Panc1 (cell line): ENCODE measurements at places on chromosomes 3 and 15.

DNA sequence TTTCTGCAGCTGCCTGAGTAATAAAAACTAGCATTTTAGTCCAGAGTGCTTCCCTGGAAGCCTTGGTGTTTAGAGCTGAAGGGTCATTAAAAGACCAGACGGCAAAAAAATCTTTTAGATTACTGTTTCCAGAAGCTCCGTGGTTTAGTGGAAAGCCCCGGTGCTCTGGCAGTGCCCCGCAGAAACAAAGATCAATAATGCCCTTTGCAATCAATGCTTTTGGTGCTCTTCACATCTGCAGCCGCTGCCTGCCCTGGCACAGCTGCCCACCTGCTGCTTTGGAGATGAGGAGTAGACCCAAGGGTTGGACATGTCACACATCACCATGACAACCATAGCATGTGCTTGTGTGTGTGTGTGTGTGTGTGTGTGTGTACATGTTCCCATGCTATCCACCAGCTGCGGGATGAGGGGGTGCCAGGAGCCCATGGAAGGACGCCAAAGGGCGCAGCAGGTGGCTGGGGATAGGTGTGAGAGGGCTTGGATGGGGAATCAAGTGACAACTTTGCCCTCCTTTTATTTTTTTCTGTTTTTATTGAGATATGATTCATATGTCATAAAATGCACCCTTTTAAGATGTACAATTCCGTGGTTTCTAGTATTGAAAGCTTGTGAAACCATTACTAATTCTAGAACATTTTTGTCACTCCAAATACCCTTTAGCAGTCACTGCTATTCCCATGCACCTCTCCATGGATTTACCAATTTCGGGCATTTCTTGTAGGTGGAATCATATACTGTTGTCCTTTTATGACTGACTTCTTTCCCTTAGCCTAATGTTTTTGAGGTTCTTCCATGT is 75.7 kb upstream of the KLHL25 start:
- no peak overlapping the region for H3K4me3 ChIP-seq
- H3K36me3 ChIP-seq, result no peaks in the 10 kb centered on the region
- H3K4me1 ChIP-seq, result no peaks in the 10 kb centered on the region
- DNase-seq, result no peak

DNA sequence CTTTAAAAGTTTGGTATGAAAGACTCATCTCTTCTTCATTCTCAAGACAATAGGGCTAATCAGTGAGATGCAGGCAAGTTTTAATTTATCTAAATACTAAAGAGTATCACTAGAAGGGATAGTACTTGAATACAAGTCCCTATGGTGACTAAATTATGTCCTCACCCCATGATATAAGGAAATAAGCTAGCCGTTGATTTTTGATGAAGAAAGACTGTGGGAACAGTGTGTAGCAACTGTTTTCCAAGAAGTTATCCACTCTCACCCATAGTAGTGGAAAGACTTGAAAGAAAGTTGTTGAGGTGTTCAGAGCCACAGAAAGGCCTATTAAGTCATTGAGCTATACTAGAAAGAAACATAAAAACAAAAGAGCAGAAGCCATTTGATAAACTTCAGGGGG is 36.7 kb downstream of the PIK3CA start:
- no peak for DNase-seq
- H3K27ac ChIP-seq, result no peak overlapping the region
- H3K27me3 ChIP-seq, result no peaks in the 10 kb centered on the region
- H3K4me1 ChIP-seq, result no peaks in the 10 kb centered on the region
- no peak overlapping the region for H3K4me3 ChIP-seq
- no peaks in the 10 kb centered on the region for H3K36me3 ChIP-seq

- no peak for DNase-seq
- H3K36me3 ChIP-seq, result no peaks in the 10 kb centered on the region
- H3K4me1 ChIP-seq, result peaks cover 6% of the 10 kb centered on the region; the same call in 1 of the 2 replicates
These were observed 77.8 kb downstream of the IL20RB start for GRCh38 chr3:137035631-137036030.

GRCh38 chr3:159480046-159480445 is 508.6 kb upstream of the IL12A start:
- H3K4me1 ChIP-seq, result no peaks in the 10 kb centered on the region
- no peak overlapping the region for H3K4me3 ChIP-seq
- no peak overlapping the region for H3K27ac ChIP-seq
- H3K36me3 ChIP-seq, result no peaks in the 10 kb centered on the region

DNA sequence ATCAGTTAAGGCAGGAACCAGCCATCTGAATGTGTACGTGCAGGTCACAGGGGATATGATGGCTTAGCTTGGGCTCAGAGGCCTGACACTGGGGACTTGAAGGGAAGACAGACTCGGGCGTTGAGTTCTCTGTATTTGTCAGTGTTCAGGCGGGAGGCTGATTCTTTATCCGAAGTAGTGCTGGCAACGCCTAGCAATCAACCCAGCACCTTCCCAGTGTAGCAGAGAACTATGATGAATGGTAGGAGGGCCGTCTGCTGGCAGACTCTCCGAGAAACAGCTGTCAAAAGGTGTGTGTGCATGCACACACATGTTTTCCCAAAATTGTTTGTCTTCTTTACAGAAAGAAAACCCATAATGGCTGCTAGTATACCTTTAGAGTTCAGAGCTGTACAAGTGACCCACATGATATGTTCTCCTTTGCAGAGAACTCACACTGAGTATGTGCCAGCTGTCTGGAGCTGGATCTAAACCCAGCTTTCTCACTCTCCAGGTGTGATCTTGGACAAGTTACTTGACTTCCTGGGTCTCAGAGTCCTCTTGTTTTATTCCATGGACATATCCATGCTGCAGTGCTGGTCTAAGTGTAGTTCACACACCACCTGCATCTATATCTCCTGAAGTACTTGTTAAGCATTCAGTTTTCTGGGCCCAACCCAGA is 74.5 kb upstream of the LARS2 start:
- no peak for DNase-seq
- no peaks in the 10 kb centered on the region; the same call in 1 of the 2 replicates for H3K27me3 ChIP-seq
- H3K4me1 ChIP-seq, result no peaks in the 10 kb centered on the region

DNA sequence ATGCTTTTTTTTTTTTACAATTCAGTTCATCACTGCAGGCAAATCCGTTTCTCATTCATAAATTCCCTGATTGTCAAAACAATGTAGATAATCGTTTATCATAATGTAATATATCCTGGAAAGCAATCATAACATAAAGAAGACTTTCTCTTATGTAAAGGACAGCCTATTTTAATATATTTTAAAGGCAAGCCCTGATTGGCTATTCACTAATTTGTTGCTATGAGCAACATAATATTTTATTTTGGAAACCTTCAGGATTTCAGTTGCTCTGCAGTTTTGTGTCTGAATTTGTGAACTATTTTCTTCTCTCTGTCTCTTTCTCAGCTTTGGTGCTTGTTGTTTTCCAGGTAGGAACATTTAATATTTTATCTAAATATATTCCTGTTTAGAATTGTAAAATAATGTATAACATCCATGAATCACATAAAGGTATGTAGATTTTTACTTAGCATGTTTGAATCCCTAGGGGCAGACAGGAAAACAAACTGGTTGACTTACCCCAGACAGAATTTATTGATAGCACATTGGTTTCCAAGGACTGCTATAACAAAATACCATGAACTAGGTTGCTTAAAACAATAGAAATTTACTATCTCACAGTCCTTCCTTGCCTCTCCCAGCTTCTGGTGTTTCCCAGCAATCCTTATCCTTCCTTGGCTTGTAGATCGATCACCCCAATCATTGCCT is 253.5 kb downstream of the CDIN1 start:
- no peaks in the 10 kb centered on the region for H3K27me3 ChIP-seq
- DNase-seq, result no peak
- H3K4me1 ChIP-seq, result no peaks in the 10 kb centered on the region
- H3K27ac ChIP-seq, result no peak overlapping the region

DNA sequence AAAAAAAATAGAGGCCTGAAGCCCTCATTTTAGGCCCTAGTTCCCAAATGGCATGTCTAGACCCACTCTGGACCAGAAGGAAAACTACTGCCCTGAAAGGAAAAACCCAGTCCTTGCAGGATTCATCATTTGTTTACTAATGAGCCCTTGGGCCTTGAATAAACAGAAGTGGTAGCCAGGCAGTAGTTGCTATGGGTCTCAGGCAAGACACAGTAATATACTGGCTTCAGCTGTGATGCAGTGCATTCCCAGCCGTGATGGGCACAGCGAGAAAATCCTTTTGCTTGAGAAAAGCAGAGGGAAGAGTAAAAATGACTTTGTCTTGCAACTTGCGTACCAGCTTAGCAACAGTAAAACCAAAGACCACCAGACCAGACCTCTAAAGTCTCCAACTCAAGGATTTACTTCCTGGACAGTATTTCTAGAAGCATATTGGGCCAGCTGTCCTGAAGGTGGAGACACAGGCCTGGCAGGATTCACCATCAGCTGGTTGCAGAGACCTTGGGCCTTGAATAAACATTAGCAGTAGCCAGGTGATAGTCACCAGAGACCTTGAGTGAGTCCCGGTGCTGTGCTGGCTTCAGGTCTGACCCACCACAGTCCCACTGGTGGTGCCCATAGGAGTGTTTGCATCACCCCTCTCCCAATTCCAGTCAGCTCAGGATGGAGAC is 208.3 kb upstream of the SLITRK3 start:
- H3K27me3 ChIP-seq, result no peaks in the 10 kb centered on the region
- no peaks in the 10 kb centered on the region for H3K4me1 ChIP-seq
- H3K36me3 ChIP-seq, result no peaks in the 10 kb centered on the region
- H3K27ac ChIP-seq, result no peak overlapping the region
- H3K4me3 ChIP-seq, result no peak overlapping the region

- no peak for DNase-seq
- H3K4me3 ChIP-seq, result peak overlapping the region; percentile 19; the same call in 1 of the 2 replicates
- no peaks in the 10 kb centered on the region for H3K36me3 ChIP-seq
- H3K27ac ChIP-seq, result peak overlapping the region; percentile 75
- peaks cover 34% of the 10 kb centered on the region for H3K4me1 ChIP-seq
- H3K27me3 ChIP-seq, result no peaks in the 10 kb centered on the region
These were observed 74.7 kb downstream of the XXYLT1 start for GRCh38 chr3:195196266-195196665.

DNA sequence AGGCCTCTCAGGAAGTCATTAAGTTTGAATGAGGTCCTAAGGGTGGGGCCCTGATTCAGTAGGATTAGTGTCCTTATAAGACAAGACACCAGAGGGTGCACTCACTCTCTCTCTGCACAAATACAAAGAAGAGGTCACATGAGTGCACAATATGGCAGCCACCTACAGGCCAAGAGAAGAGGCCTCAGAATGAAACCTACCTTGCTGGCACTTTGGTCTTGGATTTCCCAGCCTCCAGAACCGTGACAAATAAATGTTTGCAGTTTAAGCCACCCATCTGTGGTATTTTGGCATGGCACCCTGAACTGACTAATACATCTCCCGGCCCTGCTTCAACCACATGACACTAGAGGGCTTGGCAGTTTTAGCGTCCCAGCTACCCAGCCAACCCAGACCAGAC is 73.9 kb upstream of the CHRNB4 start:
- no peak overlapping the region for H3K27ac ChIP-seq
- H3K36me3 ChIP-seq, result no peaks in the 10 kb centered on the region
- H3K4me3 ChIP-seq, result no peak overlapping the region
- H3K4me1 ChIP-seq, result no peaks in the 10 kb centered on the region
- DNase-seq, result no peak

DNA sequence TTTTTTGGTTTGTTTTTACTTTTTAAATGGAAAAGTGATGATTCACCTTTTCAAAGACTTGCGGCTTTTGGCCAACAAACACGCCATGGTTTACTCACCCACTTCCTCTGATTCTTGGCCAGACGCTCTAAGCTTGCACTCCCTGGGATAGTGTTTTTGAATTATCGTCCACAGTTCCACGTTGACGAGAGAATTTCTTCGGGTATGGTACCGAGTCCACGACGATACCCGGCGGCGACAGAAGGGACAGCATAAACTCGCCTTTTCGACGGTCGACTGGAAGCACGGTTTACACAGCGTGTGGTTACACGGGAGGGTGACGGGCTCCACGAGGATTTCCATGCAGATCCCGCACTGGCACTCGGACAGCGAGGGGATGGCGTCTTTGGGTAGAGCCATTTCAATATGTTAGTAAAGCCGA is 783 bp downstream of the RNF168 start:
- peak overlapping the region; percentile 96 for H3K27ac ChIP-seq
- peaks cover 17% of the 10 kb centered on the region for H3K4me1 ChIP-seq
- peak; percentile 67 for DNase-seq
- H3K36me3 ChIP-seq, result peaks cover 3% of the 10 kb centered on the region; the same call in 1 of the 2 replicates
- peak overlapping the region; percentile 64 for H3K4me3 ChIP-seq

GRCh38 chr15:41411031-41411430 is 5.9 kb upstream of the RTF1 start:
- peaks cover 6% of the 10 kb centered on the region; the same call in 1 of the 2 replicates for H3K4me1 ChIP-seq
- no peak for DNase-seq
- no peak overlapping the region for H3K4me3 ChIP-seq
- no peaks in the 10 kb centered on the region for H3K36me3 ChIP-seq
- no peaks in the 10 kb centered on the region for H3K27me3 ChIP-seq
- no peak overlapping the region for H3K27ac ChIP-seq

GRCh38 chr15:70269311-70269911 is 171.7 kb upstream of the TLE3 start:
- no peak overlapping the region for H3K4me3 ChIP-seq
- H3K4me1 ChIP-seq, result peaks cover 25% of the 10 kb centered on the region
- H3K36me3 ChIP-seq, result no peaks in the 10 kb centered on the region
- H3K27ac ChIP-seq, result no peak overlapping the region
- H3K27me3 ChIP-seq, result no peaks in the 10 kb centered on the region

- H3K4me3 ChIP-seq, result peak overlapping the region; percentile 87
- no peaks in the 10 kb centered on the region for H3K27me3 ChIP-seq
- H3K4me1 ChIP-seq, result peaks cover 29% of the 10 kb centered on the region
These were observed 565 bp downstream of the MANF start for GRCh38 chr3:51385621-51386091.

DNA sequence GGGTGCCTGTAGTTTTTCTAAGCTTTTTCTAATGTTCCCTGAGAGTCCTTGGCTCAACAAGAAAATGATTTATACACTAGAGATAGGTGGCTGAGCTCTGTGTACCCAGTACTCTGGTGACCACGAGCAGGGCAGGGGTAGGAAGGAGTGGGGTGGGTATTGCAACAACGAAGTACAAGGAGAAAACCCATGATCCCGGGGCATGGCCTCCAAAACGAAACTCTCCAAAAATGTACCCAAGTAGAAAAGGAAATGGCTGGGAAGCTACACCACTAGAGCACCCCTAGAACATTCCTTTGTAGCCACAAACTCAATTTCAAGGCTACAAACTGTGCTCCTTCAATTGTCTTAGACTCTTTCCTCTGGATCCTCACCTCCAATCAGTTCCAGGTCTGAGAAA is 138.9 kb downstream of the DUT start:
- no peak overlapping the region for H3K27ac ChIP-seq
- H3K27me3 ChIP-seq, result no peaks in the 10 kb centered on the region
- no peaks in the 10 kb centered on the region for H3K4me1 ChIP-seq
- no peaks in the 10 kb centered on the region for H3K36me3 ChIP-seq
- H3K4me3 ChIP-seq, result no peak overlapping the region
